Right ventricle myocardium inferior (tissue), 1 donor: ENCODE measurements at places on chromosomes 5 and 9.

GRCh38 chr5:140420226-140420570 is 18.6 kb downstream of the ANKHD1 start:
- no peak for DNase-seq

DNA sequence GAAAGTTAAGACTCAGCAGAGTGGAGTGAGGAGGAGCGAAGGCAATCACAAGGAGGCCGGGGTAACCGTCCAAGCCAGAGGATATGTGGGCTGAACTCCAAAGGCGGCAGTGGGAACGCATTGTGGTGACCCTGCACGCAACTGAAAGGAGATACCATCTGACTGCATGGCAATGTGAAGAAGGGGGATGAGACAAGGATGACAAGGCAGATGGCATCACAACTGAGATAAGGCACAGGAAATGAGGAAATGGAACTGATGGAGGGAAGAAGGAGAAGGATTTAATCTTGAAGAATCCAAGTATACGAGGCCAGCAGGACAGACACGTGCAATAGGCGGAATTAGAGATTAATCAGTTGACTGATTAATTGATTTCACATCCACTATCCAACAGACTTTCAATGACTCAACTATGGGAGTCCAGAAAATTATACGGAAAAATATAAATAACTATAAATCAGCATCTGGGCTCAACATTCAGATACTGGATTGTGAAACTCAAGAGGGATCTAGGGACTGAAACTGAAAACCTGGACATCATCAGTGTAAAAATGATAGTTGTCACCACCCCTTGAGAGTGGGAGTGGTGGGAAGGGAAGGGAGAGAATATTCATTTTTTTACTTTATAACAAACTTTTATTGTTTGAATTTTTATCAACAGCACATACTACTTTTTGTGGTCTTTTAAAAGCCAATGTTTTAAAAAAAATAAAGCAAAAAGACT is 86.1 kb downstream of the ARL15 start:
- DNase-seq = no peak

DNA sequence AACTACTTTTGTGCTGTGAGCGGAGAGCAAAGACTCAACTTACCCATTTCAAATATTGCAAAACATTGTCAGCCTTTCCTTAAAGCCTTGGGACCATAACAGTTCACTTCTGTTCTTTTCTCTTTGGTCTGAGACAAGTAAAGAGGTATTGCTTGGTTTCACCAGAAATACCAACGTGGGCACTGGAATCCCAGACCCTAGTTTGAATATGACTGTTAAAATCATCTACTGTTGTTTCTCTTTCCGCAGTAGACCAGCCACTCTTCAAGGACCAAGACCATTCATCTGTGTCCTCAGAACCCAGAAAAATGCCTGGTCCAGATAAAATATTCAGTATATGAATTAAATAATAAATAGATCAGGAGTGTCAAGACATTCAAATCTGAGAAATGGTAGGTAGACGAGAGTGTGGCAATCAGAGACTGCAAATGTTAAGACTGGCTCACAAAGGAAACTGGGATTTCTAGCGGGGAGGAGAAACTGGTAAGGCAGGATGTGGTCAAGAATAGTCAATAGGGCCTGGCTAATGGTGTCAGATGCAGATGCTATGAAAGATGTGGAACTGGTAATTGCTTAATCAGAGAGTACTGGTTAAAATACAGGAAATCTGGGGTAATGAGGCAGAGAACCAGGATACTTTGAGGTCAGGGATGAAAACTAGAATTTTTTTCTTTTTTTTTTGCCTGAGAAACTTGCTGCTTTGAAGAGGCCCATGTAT is 82.1 kb upstream of the IL33 start:
- DNase-seq = no peak

GRCh38 chr9:138058181-138058580 is 180.6 kb downstream of the CACNA1B start:
- no peak for DNase-seq

GRCh38 chr9:87909310-87910041 is 8.3 kb upstream of the SPATA31C1 start:
- no peak for DNase-seq

- DNase-seq = no peak
Measured at GRCh38 chr9:4548811-4549725, 58.8 kb downstream of the SLC1A1 start.

DNA sequence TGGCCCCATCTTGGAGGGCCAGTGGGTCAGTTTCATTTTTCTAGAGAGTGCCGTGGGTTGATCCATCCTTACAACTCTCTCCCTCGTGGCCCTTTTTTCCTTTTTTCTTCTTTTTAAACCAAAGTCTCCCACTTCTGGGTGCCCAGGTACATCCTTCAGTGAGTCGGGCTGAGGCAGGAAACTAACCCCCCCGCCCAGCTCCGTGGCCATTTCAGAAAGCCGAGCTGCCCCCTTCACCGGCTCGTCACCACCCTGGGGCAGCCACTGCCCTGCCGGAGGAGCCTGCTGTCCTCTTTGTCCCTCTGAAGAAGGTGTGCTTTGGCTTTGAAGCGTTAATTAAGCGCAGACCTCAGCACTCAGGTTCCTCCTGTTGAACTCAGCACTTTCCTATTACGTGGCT is 5.2 kb downstream of the CFAP77 start:
- no peak for DNase-seq

DNA sequence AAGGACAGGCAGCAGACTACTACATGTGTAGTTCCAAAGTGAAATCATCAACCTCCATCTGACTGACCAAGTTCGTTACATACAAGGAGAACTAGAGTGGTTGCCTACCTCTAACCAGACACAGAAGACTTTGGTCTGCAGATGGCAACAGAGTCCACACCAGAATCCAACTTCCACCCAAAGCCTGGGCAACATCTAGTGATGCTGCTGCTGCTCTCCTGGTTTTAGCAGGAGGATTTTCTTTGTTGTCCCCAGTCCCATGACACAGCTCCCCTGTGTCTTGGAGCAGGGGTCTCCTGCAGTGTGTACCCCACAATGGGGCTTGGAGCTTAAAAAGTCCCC is 46.4 kb upstream of the APC start:
- DNase-seq = no peak

- no peak for DNase-seq
Measured at GRCh38 chr9:104278929-104279496, 184.9 kb downstream of the SMC2 start.

DNA sequence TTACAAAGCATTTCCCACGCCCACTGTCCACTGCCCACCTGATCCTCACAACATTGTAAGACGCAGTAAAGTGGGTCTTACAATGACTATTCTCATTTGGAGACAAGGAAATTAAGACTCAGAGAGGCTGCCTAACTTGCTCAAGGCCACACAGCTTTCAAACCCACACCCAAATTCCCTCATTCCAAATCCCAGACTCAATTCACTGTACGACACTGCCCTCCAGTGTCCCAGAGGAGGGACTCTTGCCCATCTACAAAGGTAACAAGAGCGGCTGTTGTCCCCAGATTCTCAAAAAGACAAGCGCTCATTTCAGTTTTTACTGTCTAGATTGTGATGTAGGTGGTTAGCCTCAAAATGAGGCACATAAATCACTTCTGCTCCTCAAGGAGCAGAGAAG is 184.6 kb downstream of the ACTL7B start:
- DNase-seq = no peak
